ENCODE measurements at places on chromosomes 7 and 10. TPM values are rescaled to one million over a fixed set of nuclear protein-coding genes. Genes with fewer than 3 reads are reported as not detected.

DNA sequence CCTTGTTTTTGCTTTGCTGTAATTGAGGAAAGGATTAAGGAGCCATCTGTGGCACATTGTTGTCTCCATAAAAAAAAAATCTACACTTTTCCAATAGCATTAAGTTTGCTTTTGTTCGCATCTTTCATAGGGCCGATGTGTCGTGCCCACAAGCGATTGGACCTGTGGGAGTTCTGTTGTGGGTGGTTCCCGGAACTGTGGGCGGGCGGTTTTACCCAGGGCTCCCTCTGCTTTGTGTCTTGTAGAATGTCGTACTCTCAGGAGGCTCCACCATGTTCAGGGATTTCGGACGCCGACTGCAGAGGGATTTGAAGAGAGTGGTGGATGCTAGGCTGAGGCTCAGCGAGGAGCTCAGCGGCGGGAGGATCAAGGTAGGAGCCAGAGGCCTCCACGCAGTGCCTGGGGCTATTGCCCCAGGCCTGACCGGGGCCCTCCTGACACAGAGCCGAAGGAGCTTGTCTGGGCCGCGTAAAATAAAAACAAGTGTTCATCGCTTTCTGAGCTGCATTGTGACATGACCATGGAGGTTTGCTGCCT, 92.4 kb downstream of the ACTR3B start:
- peaks cover 9% of the 10 kb centered on the region for H3K36me3 ChIP-seq
- H3K27ac ChIP-seq: no peak overlapping the region
- no peak overlapping the region for H3K4me3 ChIP-seq
- H3K4me1 ChIP-seq: no peaks in the 10 kb centered on the region

- H3K27ac ChIP-seq: no peak overlapping the region
- H3K36me3 ChIP-seq: no peaks in the 10 kb centered on the region
- H3K27me3 ChIP-seq: no peaks in the 10 kb centered on the region
- DNase-seq: no peak
- no peak overlapping the region for H3K4me3 ChIP-seq
- H3K4me1 ChIP-seq: peaks cover 12% of the 10 kb centered on the region
These were observed 17.5 kb downstream of the NUDT1 start for GRCh38 chr7:2259480-2259879.

KLF14 gene
- total RNA-seq: not detected

SRRM3 gene
- not detected for total RNA-seq

PRSS37 gene
- not detected for total RNA-seq

Data from CD4-positive, alpha-beta T cell (primary cell).